ENCODE measurements at places on chromosomes 16 and 17. TPM values are rescaled to one million over a fixed set of nuclear protein-coding genes. Genes with fewer than 3 reads are reported as not detected.

GRCh38 chr17:68820825-68821481, 134.2 kb downstream of the ABCA8 start:
- DNase-seq = no peak

DNA sequence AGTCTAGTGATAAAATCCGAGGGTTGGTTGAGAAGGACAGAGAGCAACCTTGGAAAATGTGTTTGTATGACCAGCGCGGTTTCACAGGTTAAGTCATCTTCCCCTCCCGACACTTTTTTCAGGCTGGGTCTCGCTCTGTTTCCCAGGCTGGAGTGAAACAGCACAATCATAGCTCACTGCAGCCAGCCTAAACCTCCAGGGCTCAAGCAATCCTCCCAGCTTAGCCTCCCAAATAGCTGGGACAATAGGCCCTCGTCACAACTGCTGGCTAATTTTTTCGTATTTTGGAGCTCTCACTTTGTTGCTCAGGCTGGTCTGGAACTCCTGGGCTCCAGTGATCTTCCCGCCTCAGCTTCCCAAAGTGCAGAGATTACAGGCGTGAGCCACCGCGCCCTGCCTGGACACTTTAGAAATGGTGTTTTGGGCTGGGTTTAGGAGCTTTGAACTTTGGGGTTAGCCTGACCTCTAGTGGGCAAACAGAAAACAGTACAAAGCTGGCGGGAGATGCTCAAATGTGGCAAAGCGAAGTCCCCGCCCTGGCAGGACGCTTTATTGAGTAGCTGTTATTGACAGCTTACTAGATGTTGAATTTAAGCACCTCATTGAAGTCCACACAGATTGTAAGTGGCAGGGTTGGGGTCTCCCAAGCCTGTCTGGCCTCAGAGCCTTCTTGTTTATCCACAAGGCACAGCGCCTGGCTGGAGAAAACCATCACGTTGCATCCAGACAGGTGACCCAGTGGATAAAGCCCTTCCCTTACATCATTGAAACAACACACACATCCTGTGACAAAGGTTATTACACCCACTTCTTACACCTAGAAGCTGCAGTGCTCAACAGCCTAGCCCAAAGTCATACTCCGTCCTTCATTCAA, 34.7 kb upstream of the RBBP6 start:
- DNase-seq = peak; percentile 56

DNA sequence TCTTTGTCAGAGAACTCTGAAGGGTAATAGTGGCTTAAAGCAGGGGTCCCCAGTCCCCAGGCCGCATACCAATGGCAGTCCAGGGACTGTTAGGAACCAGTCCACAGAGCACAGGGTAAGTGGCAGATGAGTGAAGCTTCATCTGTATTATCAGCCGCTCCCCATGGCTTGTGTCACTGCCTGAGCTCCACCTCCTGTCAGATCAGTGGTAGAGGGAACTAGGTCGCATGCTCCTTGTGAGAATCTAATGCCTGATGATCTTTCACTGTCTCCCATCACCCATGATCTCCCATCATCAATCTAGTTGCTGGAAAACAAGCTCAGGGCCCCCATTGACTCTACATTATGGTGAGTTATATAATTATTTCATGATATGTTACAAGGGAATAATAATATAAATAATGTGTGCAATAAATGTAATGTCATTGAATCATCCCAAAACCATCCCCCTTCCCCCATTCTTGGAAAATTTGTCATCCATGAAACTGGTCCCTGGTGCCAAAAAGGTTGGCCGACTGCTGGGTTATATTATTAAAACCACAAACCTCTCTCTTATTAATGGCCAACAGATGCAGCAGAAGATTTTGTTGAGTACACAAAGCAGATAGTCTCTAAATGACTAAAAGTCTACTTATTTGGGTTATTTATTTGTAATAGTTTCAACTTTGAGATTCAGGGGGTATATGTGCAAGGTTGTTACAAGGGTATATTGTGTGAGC, 782.7 kb downstream of the CDH11 start:
- DNase-seq = no peak

- DNase-seq = no peak
Observed at GRCh38 chr17:78588258-78589030, 11.2 kb upstream of the DNAH17 start.

DNA sequence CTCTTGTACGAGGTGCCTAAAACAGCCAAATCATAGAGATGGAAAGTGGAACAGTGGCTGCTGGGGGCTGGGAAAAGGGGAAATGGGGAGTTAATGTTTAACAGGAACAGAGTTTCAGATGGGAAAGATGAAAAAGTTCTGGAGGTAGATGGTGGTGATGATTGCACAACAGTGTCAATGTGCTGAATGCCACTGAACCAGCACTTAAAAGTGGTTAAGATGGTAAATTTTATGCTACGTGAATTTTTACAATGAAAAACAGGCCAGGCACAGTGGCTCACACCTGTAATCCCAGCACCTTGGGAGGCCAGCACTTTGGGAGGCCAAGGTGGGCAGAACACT, 130.4 kb downstream of the C16orf78 start:
- no peak for DNase-seq

DNA sequence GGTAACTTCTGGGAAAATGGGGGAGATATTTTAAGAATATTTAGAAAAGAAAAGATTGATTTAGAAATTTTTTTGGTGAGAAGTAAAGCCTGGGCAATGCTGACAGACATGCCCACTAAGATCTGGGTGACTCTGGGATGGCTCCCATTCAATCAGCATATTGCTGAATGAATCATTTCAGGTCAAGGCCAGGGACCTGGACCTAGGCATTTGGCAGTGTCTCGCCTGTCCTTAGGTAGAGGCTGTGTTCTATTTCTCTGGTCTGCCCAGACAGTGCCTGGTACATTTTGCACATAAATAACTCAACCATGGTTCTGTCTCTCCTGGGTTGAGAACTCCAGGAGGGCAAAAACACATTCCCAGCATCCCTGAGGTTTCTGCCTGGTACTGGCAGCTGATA, 39.9 kb downstream of the SMPD3 start:
- DNase-seq = no peak

GRCh38 chr16:85430523-85431421, 182.3 kb upstream of the GSE1 start:
- DNase-seq = no peak

- DNase-seq = no peak
Observed at GRCh38 chr17:61816538-61816937, 46.8 kb downstream of the BRIP1 start.

- DNase-seq = no peak
Observed at GRCh38 chr17:4706121-4706520, 2.2 kb upstream of the PELP1 start.

- DNase-seq = peak; percentile 92
Observed at GRCh38 chr17:27540318-27541101, 84.3 kb downstream of the KSR1 start.

DNA sequence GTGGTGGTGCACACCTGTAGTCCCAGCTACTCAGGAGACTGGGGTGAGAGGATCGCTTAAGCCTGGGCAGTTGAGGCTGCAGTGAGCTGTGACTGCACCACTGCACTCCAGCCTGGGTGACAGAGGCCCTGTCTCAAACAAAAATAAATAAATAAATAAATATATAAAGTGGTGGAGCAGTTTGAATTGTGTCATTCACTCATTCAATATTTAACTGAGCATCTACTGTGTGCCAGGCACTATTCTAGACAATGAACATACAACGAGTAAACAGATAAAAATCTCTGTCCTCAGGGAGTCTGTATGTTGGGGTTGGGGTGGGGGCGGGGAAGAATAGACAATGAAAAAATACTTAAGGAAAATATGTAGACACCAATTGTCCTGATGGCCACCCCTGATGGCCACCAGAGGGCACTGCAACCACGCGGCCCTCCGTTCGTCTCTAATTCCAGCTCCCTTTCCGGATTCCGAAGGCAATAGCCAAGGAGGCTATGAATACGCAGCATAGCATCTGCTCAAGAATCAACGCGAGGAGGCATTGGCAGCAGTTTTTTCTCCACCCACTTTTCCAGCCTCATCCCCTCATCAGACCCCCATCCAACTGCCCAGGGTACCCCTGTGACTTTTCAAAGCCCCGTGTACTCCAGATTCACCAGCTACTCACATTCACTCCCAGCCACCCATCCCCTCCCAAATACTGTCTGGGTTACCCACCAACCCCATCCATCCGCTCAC, 21.4 kb downstream of the QPRT start:
- DNase-seq = peak; percentile 75

DNA sequence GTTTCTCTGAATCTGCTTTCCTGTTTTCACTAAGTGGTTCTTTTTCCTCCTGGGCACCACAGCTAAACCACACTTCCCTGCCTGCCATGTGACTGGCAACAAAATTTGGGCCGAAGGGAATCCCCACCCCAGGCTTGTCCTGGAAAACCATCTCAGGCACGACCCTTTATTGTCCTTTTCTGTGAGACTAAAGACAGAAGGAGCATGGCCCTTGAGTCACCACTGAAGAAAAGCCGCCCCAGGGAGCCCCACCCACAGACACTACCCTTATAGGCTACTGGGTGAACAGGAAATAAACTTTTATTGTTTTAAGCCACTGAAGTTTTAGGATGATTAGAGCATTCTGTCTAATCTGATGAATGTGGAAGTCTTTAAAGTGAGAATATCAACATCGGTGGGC, 88.6 kb upstream of the BRD7 start:
- no peak for DNase-seq

- no peak for DNase-seq
Observed at GRCh38 chr16:64362193-64362592, 759.7 kb downstream of the CDH11 start.

DNA sequence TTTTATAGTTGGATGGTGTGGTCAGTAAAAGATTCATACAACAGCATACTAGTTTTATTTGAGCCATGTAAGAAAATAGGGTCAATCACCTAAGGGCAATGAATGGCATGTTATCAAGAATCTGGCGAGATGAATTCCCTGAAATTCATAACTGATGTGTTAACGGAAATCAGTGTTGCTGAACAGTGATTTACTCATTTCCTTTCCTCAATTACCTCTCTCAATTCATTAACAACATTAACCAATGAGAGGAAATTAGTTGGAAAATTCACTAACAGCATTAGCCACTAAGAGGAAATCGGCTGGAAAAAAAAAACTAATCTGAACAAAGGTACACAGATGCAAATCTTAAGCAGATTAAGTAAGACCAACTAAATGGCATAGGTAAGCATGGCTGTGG, 6.3 kb downstream of the CMTR2 start:
- DNase-seq = no peak

- DNase-seq = no peak
Observed at GRCh38 chr17:1941272-1942065, 83.7 kb downstream of the RTN4RL1 start.

- DNase-seq = no peak
Observed at GRCh38 chr16:89343501-89344457, 126.3 kb downstream of the ZNF778 start.

DNA sequence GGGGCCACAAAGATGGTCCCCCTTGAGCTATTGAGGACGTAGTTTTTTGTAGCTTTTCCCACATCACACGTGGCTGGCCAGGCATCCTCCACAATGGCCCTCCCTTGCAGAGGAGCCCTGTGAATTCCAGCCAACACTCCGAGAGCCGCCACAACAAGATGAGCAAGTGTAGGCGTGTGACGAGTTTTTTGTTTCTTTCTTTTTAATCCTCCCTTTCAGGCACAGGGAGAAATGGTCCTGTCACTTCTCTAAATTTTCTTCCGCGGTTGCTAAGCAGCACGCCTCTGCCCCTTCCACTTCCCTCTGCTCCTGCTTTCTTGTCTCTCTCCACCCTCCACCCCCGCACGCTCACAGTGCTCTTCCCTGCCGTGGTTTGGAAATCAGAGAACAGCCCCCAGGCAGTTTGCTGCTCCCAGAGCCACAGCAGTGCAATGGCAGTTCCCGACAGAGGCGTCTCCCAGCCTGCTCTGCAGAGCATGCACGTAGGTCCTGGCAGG, 68.0 kb upstream of the MRTFB start:
- peak; percentile 52 for DNase-seq

GRCh38 chr17:34308371-34308770, 10.9 kb upstream of the CCL8 start:
- DNase-seq = no peak

GRCh38 chr17:16439811-16440351, 24.5 kb downstream of the TRPV2 start:
- DNase-seq = no peak

DNA sequence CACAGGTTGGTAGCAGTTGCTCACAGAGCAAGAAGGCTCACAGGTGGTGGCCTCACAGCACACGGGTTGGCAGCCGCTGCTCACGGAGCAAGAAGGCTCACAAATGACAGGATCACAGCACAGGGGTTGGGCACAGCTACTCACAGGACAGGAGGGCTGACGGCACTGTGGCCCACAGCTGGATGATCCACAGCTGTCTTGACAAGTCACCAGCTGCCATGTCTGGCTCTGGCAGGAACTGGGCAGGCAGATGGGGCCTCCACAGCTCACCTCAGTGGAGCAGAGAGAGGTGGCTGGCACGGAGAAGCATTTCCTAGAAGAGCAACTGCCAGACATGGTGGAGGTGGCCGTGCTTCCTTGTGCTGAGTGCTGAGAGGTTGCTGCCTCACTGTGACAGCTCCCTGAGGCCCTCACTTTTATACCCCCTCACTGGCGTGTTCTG, at the start of gene KRTAP16-1:
KRTAP16-1 (minus strand) TSS at position 392 of the 442 bp plus-strand sequence; CDS start at position 336, 56 bp downstream.
- no peak for DNase-seq

- DNase-seq = no peak
Observed at GRCh38 chr17:19641687-19642372, 6.7 kb upstream of the ALDH3A2 start.

DNA sequence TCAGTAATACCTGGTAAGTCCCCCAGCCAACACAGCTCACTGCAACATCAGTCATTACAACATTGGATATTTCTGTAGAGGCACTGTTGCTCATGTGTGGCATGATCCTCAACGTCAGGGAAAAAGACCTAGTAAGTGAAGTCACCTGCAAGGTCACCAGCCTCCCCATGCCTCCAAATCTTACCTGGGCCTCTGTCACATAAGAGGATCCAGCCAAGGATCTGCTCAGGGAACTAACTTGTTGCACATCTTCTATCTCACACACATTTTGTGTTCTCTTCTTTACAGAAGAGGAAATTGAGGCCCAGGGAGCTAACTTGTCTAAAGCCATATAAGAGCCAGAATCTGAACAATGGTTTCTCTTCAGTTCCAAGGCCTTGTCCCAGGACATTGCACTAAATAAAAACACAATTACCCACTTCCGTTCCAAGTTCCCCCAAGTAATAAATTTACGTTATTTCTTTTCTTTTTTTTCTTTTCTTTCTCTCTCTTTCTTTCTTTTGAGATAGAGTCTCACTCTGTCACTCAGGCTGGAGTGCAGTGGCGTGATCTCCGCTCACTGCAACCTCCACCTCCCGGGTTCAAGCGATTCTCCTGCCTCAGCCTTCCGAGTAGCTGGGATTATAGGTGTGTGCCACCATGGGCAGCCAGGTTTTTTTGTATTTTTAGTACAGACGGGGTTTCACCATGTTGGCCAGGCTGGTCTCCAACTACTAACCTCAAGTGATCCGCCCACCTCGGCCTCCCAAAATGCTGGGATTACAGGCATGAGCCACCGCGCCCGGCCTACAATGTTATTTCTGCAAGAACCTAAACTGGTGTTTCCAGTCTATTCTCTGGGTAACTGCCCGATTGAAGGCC, 1.3 kb downstream of the SHMT1 start:
- no peak for DNase-seq

Gene CCL4
- total RNA-seq = not detected

Gene GAST
- total RNA-seq = not detected

Gene RBFOX1
- total RNA-seq = not detected

Gene SKAP1
- total RNA-seq = 6.8 TPM

Gene TPPP3
- total RNA-seq = not detected

Gene MLKL
- total RNA-seq = 4.2 TPM

Gene HEATR9
- not detected for total RNA-seq

Gene G6PC1
- not detected for total RNA-seq

Gene ARHGAP44
- total RNA-seq = 5.1 TPM

Gene ZNF385C
- not detected for total RNA-seq

All from SJSA1 (cell line).